Cerebellar cortex (tissue), 1 donor: ENCODE measurements at places on chromosomes 1 and 21.
A peak's percentile ranks its signal among the peaks of the same experiment; 100 is the strongest.

DNA sequence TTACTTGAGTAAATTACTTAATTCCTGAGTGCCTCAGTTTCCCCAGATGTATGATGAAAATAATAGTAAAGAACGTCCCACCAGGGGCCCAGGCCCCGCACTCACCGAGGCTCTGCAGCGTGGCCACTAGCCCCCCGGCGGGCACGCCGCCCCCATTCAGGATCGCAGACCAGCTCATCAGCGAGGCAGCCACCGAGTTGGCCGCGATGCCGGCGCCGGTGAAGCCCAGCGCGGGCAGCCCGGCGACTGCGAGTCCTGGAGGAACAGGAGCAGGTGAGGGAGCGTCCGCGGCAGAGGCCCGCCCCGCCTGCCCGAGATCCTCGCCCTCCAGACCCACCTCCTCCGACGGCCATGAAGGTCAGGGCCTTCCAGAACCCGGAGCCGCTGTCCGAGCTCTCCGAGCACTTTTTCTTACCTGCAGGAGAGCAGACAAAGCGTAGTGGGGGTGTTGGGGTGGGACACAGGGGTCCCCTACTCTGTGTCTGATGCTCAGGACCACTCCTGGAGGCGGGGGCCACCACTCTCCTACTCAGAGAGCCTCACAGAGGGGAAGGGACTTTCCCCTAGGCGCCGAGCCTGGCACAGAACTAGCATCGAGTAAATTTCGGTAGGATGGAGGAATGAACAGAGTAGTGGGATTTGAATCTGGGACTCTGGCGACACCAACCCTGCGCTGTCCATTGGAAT lies 3.7 kb downstream of the IFI6 start:
- no peak for DNase-seq

DNA sequence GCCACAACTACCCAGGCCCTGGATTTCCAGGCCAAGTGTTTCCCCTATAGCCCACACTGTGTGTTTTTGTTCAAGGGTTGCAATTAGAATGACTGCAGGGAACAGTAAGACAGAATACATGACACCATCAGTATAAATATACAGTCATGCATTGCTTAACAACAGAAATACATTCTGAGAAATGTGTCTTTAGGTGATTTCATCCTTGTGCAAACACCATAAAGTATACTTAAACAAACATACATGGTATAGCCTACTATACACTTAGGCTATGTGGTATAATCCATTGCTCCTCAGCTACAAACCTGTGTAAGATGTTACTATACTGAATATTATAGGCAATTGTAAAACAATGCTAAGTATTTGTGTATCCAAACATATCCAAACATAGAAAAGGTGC lies 7.5 kb upstream of the SLC44A5 start:
- no peak for DNase-seq

DNA sequence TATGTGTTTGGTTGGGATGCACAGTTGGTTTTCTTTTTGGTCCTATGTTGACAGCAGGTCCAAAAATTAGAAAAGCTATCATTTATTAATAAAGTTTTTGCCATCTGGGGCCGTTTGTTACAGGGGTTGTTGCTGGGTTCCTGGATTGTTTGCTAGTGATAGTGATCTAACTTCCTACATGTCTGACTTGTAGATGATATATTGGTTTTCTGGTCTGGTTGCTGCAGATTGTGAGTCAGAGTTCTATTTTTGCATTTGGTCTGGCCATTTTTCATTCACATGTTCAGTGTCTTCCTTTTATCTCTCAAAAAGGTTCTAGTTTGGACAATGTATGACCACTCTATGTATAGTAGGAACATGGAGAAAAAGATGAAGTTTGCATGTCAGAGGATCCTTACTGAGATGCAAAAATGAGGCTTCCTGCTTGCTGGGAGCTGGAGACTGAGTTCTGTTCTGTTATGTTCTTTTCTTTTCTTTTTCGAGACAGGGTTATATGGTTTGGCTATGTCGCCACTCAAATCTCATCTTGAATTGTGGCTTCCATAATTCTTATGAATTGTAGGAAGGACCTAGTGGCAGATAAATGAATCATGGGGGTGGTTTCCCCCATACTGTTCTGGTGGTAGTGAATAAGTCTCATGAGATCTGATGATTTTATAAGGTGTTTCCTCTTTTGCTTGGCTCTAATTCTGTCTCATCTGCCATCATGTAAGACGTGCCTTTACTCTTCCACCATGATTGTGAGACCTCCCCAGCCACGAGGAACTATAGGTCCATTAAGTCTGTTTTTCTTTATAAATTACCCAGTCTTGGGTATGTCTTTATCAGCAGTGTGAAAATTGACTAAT lies 4.2 kb upstream of the NVL start:
- DNase-seq: no peak

DNA sequence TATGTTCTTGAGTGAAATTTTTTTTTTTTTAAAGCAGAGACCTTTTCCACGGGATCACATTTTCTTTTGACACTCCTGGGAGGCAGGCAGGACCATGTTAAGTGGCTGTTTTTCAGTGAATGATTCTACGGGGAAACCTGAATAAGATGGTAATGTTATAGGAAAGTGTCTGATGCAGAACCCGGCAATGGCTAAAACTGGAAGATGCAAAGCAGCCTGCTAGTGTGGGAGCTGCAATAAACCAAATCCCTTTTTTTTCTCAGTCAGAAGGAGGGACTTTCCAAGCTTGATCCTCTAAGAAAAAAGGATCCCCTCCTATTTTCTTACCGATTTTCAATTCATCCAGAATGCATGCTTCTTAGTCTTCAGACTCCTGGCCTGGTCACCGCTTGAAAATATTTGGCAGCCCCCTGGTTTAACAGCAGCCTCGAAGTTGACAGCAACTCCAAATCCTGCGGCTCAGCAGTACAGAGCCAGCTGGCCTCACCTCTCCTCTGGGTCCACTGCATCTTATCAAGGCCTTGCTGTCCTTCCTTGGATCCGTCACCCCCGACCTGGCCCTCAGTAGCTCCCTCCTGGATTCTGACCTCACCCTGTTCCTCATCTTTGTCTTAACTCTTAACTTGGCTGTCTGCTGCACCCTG lies 5.6 kb downstream of the MX2 start:
- no peak for DNase-seq

GRCh38 chr1:173603056-173603591 lies at the start of gene SLC9C2:
SLC9C2 (minus strand) TSS chr1:173603072; CDS start chr1:173601776, 1,296 bp downstream.
- no peak for DNase-seq

GRCh38 chr1:93690921-93691789 lies 9.5 kb upstream of the BCAR3 start:
- DNase-seq: peak; percentile 39
